Stimulated activated CD4-positive, alpha-beta T cell treated with anti-CD3 and anti-CD28 coated beads, TNF-alpha, amount 100 ng/mL, for 4 hours (primary cell): ENCODE measurements at places on chromosomes 4 and X.

- no peak for DNase-seq
Observed at GRCh38 chr4:134505511-134505910, 303.9 kb upstream of the PABPC4L start.

DNA sequence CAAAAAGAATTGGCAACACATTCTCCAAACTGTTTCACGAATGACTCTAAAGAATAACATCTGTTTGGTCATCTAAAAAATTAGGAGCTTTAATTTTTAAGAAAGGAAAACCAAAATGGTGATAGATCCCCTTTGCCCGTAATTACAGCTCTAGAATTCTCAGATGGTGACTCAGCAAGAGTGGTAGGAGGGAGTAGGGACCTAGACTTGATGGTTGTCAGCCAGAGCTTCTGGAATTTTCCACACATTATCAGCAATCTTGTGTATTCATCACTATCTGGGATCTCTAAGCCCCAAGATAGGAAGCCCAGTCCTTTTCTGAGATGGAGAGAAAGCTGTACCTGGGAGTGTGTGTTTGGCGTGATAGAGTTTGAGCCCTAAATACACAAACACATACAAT is 103.9 kb upstream of the RAB40AL start:
- no peak for DNase-seq

DNA sequence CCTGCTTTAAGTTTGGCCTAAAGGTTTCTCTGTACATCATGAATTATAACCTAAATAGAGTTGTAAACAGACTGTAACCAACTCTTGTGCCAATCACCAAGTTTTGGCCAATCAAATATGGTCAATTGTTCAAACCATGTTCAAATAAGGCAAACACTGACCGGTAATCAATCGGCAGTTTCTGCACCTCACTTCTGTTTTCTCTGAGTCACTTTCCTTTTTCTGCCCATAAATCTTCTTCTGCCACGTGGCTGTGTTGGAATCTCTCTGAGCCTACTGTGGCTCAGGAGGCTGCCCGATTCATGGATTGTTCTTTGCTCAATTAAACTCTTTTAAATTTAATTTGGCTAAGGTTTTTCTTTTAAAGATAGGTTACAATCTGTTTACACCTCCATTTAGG is 16.5 kb upstream of the ENPP6 start:
- no peak for DNase-seq

DNA sequence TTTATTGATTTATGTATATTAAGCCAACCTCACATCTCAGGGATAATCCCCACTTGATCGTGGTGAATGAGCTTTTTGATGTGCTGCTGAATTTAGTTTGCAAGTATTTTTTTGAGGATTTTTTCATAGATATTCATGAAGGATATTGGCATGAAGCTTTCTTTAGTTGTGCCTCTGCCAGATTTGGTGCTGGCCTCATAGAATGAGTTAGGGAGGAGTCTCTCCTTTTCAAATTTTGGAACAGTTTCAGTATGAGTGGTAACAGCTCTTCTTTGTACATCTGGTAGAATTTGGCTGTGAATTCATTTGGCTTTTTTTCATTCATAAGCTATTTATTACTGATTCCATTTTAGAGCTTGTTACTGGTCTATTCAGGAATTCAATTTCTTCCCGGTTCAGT is 197.2 kb upstream of the NDST4 start:
- DNase-seq: no peak

GRCh38 chrX:135114392-135114791 is 5.9 kb downstream of the ETDB start:
- no peak for DNase-seq

GRCh38 chrX:18755651-18756050 is 48.2 kb downstream of the PPEF1 start:
- no peak for DNase-seq

GRCh38 chr4:67714248-67714583 is 13.3 kb upstream of the UBA6 start:
- no peak for DNase-seq

- DNase-seq: no peak
Observed at GRCh38 chrX:135453381-135453780, 31.6 kb downstream of the SMIM10L2A start.

GRCh38 chr4:6773106-6773505 is 9.4 kb upstream of the KIAA0232 start:
- DNase-seq: no peak

DNA sequence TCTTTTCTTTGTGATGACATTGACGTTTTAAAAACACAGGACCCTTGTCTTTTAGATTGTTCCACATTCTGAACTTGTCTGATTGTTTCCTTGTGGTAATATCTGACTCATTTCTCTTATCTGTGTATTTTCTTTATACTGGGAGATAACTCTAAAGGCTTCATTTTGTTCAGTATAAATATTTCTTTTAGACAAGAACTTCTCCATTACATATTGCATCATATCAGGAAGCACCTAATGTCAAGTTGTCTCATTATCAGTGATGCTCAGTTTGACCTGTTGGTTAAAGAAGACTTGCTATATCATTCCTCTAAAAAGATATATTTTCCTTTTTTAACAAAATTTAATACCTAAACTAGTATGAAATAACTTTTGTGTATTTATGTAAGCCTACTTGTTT is 152.3 kb upstream of the BMP3 start:
- DNase-seq: no peak

GRCh38 chr4:104494822-104495559 is at the start of gene CXXC4:
Gene CXXC4, minus strand, starts transcription at chr4:104494894. Its CDS starts 3,092 bp downstream, at chr4:104491802.
- no peak for DNase-seq

GRCh38 chr4:56973336-56973735 is 4.1 kb downstream of the NOA1 start:
- no peak for DNase-seq

DNA sequence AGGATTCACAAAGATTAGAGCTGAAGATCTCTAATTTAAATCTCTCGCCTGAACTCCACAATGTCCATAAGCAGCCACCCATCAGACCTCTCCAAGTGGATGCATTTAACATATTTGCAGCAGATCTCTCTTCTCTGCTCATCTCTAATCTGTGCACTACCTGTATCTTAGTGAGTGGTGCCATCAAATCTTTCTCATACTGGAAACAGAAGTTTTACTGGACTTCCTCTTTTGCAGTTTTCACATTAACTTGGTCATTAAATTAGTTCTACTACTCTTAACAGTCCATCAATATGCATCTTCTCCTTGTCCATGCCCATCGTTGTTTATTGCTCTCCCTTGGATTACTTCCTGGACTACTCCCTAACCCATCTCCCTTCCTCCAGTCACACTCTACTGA is 488.5 kb downstream of the IL15 start:
- DNase-seq: no peak

- no peak for DNase-seq
Observed at GRCh38 chr4:32864713-32865351, 2144.7 kb downstream of the PCDH7 start.
